ENCODE measurements at places on chromosomes 1 and 21. TPM values are rescaled to one million over a fixed set of nuclear protein-coding genes. Genes with fewer than 3 reads are reported as not detected.

IFI44 gene
- 171 TPM for total RNA-seq

GRCh38 chr1:159945483-159946241 is at the start of gene IGSF9:
IGSF9 (minus strand) TSS chr1:159945613; CDS start chr1:159943454, 2,159 bp downstream.
- peak; percentile 95 for DNase-seq

OR2L2 gene
- not detected for total RNA-seq

- DNase-seq = no peak
These were observed 54.6 kb upstream of the DEPDC1 start for GRCh38 chr1:68551459-68551858.

DNA sequence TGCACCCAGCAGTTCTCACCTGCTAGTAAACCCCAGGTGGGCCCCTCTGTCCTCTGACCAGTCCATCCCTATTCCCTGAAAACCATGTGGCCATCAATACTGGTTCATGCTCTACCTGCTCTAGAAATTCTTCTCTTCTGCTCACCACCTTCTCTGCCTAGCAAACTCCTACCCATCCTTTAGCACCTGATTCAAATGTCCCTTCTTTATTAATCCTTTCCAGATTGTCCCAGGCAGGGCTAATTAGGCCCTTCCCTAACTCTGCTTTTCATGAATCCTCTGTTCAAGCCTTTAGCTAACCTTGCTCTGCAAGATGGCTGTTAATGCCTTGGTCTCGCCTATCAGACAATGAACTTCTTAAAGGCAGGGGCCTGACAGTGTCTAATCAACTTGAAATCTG is 62.1 kb upstream of the TRABD2B start:
- DNase-seq = no peak

DNA sequence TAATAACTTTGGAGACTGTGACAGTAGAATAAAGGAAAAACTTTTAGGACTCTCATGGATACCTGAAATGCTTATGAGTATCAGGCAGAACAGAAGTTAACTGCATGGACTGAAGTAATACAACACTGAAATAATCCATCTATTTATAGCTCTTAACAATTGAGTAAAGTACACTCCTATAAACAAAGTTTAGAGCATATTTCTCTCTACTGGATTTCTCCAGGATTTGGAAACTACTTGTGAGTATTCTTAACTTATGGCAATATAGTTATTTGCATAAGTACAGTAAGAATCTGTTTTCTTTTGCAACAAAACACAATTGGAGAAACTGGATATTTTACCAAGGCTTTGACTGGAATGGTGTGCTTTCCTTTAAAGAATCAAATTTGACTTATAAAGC is 9.9 kb upstream of the CD48 start:
- DNase-seq = no peak

NTRK1 gene
- total RNA-seq = 0.40 TPM

GRCh38 chr1:217484871-217485270 is 146.0 kb downstream of the GPATCH2 start:
- no peak for DNase-seq

BRDT gene
- total RNA-seq = not detected

GRCh38 chr1:9482816-9483572 is 56.3 kb upstream of the SLC25A33 start:
- DNase-seq = no peak

NMNAT2 gene
- total RNA-seq = 3.6 TPM

DNA sequence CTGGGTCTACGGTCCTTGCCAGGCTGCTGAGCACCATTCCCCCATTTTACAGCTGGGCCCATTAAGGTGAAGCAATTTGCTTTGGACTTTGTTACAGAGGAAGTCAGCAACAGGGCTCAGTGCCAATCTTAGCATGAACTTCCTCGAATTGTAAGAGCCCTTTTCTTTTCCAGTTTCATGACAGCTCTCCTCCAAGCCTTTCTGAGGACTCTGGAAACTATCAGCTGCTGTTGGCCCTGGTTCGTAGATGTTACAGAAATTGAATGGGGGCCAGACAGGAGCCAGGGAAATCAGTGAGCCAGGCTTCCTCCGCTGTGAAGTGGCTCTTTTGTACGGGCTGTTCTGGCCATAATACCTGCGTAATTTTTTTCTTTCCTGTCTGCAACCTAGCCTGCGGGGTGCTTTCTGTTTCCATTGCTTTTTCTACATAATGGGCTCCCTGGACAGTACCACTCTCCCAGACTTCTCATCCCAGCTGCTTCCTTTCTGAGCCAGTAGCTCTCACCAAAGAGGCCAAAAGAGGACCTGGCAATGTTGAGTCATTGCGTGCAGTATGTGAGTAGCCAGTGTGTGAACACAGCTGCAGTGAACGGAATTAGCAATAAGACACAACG is 386.3 kb downstream of the DISC1 start:
- DNase-seq = peak; percentile 69

- no peak for DNase-seq
These were observed 30.8 kb downstream of the MRPL37 start for GRCh38 chr1:54230507-54231339.

DNA sequence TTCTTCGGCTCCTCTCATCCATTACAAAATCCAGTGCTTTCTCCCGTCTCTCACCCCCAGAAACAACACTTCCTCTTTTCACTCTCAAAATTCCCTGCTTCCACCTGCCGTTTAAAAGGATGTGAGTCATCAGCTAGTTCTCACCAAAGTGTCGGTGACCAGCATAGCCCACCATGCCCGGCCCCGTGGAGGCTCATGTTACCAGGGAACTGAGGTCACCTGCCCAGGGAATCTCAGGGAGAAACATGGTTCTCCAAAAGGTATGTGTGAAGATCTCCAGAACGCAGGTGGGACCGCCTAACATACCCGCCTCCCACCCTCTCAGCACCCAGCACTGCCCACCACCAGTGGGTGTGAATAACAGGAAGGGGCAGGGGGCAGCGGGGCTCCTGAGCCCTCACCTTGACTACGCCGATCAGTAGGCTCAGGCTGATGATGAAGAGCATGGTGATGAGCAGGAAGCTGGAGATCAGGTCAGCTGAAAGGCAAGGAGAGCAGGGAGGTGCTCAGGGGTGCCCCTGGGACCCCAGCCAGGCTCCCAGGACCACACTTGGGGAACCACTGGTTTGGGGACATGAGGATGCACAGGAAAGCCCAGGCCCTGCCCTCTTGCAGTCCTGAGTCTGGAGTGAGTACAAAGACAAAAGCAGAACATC is 16.2 kb downstream of the LAPTM5 start:
- DNase-seq = peak; percentile 84

DNA sequence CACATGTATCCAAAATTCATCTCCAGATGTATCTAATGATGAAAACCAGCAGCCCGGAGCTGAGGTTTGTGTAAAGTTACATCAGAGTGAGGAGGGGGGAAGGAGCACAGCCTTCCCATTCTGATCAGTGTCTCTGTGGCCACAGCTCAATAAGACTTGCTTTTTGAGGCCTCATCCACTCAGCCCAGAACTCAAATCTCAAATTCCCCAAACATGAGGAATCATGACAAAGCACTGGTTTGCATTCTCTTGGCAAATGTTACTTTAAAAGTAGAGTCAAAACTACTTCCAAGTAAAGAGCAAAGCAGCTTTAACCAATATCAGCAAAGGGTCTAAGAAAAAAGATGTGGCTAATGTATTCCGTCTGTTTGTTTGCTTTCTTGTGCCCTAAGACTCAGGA is 30.9 kb downstream of the CCN1 start:
- DNase-seq = peak; percentile 72

DNA sequence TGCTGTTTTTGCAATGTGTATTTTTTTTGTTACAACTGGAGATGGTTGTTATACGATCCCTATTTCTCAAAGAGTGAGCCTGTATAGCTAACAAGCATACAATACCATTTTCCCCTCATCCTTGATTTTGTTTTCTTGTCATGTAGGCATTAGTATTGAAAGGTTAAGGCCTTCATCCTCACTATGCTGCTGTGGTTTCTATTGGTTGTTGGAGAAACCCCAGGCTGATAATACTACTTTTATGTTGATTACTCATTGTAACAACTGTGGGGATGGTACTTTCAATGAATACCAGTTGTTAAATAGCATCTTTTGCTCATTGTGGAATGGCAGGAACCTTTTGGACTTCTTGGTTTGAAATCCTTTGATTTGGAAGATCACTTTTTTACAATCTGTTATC is 39.0 kb upstream of the MACF1 start:
- no peak for DNase-seq

DNA sequence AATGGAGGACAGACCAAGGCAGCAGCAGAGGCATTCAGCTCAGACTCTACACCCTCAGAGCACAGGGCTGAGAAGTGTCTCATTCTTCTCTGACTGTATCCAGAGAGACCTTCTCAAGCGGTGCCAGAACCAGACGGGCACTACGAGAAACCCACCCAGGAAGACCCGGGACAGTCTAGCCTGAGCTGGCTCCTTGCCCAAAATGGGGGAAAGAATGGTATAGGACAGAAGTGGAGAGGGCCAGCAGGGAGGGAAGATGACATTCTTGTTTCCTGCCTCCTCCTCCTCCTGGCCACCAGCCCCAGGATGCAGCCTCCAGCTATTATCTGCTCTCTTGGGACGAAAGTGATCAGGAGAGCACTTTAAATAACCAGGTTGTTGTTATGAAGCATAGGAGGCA is 22.6 kb upstream of the PRELP start:
- no peak for DNase-seq

TNFRSF8 gene
- 16.4 TPM for total RNA-seq

BTBD8 gene
- 2.3 TPM for total RNA-seq

DNA sequence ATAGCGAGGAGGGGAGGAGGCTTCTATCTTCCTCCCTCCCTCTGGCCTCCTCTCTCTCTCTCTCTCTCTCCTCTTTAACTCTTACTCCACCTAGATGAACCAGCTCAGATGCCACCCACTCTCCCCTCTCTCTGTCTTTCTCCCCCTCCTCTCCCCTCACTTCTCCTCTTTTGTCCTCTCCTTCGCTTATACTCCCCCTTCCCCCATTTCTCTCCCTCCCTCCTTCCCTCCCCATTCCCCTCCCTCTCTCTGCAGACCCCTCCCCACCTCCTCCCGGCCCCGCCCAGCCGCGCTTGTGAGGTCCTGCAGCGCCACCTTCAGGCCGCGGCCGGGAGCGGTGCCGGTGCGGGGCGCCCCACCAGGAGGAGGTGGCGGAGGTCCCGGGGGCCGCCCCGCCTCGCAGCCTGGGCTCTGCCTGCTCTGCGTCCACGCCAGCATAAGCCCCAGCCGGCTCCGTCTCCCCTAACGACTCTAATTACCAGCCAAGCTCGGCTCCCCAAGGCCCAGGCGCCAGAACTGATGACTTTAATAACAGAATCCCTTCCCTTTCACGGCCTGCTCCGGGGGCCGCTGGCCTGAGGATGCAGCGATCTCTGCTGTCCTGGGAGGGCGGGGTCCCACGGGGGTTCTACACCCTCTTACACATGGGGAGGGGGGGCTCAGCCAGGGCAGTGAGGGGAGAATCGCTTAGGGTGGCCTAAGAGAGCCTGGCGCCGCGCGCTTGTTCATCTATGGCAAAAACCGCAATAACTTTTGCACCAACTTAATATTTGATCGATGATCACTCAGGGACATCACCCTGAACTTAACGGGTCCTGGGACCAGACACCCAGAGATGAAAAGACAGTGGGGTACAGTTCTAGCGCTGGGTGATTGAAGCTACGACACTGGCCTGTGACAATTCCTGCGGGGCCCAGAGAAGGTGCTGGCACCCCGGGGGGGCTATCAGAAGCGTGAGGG is 637.3 kb downstream of the MATN1 start:
- peak; percentile 70 for DNase-seq

C1orf94 gene
- 0.06 TPM for total RNA-seq

KRTAP12-2 gene
- not detected for total RNA-seq

DNA sequence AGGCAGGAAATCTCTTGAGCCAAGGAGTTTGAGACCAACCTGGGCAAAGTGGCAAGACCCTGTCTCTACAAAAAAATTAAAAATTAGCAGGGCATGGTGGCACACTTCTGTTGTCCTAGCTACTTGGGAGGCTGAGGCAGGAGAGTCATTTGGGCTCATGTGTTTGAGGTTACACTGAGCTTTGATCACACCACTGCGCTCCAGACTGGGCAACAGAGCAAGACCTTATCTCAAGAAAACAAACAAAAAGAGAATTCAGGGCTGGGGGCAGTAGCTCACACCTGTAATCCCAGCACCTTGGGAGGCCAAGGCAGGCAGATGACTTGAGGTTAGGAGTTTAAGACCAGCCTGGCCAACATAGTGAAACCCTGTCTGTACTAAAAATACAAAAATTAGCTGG is 17.8 kb upstream of the SLC16A1 start:
- DNase-seq = no peak

- peak; percentile 5 for DNase-seq
These were observed 694 bp upstream of the MRPL9 start for GRCh38 chr1:151763990-151764389.

DNA sequence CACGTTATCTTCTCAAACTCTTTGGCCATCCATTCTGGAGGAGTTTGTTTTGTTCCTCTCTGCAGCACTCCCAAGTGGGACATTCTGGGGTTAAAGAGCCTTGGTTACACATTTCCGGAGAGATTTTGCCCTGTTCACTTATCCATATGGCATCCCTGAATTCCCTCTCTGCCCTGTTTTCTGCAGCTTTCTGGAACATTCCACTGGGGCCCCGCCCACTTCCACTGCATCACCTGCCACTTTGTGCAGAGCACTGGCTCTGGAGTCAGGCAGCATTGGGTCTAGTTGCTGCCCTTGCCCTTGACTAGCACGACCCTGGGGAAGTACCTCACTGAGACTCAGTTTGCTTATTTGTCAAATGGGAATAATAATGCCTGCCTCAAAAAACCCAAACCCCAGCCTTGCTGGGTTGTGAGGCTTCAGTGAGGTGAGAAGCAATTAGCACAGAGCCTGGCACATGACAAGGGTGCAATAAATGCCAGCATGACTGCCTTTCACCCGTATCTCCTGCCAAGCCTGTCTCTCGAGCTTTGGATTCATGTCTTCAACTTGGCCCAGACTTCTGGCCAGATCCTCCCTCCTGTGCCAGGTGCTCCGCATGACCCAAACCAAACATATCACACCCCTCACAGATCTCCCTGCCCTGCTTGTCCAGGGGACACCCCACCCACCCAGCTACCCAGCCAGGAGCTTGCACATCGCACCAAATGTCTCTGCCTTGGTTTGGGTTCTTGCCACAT is 38.3 kb downstream of the IL6R start:
- no peak for DNase-seq

GRCh38 chr1:223326776-223327175 is 37.2 kb downstream of the SUSD4 start:
- DNase-seq = peak; percentile 30

DNA sequence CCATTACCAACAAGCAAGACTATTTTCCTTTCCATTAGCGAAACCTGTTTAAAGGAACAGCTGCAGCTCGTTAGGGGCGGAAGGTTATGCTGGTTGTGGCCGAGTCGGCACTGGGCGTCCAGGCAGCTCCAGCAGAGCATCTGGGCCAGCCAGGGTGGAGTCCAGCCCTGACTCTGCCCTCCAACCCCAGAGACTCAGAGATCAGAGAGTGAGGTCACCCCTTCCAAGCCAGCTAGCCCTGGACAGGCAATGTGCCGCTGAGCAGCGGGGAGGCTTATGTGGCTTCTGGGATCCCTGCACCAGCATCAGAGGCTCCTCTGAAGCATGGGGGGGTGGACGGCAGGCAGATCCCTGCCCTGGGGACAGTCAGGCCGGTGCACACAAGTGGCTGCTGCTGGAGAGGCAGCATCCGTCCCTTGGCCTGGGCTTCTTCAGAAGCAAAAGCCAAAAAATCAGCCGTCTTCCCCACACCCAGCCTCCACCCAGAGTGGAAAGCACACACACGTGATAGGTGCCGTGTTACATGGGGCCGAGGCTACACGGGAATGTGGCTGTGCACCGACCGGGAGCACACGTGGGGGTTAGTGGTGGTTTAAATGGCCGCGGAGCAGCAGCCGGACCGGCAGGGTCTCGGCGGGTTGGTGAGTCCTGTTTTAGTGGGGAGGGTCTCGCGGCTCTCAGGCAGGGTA is 30.1 kb downstream of the SLC66A1 start:
- DNase-seq = no peak

All from Daoy (cell line).